Stimulated activated memory B cell treated with anti-CD40 and anti-IgM and Interleukin-4, amounts not matched to agents 10 μg/mL and 1 μg/mL and 100 μg/mL, for 72 hours (primary cell): ENCODE measurements at places on chromosomes 1 and 21.

GRCh38 chr1:208300084-208300770 lies 56.0 kb upstream of the PLXNA2 start:
- ATAC-seq = no peak

DNA sequence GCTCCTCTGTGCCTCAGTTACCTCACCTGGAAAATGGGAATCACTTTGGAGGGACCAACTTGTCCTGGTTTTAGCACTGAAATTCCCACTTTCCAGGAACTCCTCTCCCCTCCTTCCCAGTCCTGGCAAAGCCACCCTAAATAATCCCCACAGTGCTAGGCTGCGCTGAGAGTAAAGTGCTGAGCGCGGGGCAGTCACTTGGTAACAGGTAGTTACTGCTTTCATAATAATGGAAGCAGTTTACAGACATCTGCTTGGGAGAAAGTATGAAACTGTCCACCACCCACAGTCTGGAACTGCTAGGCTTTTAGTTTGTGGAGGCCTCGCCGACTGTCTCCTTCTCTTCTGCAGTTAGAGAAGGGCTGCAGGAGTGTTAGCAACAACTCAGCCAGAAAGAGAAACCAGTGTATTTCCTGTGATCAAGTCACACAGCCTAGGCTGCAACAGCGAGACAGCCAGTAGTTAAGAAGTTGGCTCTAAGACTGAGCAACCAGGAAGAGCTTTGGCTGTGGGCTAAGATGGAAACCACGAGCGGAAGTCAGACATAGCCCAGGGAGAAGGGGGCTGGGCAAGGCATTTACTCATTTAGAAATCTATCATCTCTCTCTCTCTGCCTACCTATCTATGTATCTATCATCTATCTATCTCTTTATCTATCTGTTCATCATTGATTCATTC lies 30.8 kb upstream of the ABCG1 start:
- ATAC-seq = peak; percentile 98

GRCh38 chr1:61699911-61700851 lies 24.8 kb downstream of the TM2D1 start:
- ATAC-seq = no peak

- peak; percentile 74 for ATAC-seq
Observed at GRCh38 chr1:45545019-45545493, 5.6 kb upstream of the AKR1A1 start.

- no peak for ATAC-seq
Observed at GRCh38 chr1:193658081-193658480, 471.7 kb upstream of the B3GALT2 start.

- no peak for ATAC-seq
Observed at GRCh38 chr21:32278103-32278502, 746 bp downstream of the MIS18A start.

- no peak for ATAC-seq
Observed at GRCh38 chr1:6534248-6534822, 20.0 kb downstream of the NOL9 start.

DNA sequence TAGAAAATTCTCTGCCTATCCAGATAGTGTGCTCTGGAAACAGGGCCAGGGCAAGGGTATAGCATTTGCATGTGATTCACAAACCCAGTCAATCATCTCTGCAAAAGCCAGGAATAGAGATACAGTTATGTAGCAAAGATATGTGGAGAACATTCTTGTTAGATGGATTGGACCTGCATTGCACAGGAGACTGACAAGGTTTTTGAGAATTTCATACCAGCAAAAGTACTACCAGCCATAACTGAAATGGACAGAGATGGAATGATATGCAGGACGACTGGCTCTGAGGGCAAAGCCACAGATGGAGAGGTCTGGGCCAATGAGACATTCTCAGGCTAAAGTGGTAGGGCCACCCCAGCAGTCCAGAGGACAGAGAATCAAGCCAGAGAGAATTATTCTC lies 24.7 kb downstream of the SCMH1 start:
- ATAC-seq = no peak

DNA sequence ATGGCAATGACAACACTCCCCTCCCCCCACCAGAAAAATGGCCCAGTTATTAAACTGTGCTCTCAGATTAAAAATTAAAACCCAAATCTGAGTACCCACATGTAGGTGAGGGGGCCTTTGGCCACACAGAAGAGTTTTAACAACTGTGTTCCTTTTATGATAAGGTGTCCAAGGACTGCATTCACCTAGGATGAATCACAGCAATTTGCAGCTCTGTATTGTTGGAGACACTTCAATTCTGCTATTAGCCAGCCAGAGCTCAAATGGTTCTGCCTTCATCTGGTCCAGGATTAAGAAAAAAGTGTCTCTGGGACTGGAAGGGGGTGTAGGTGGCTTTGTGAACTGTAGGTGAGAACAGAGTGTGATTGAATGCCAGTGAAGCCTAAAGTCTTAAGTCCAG lies 43.3 kb upstream of the DIRAS3 start:
- ATAC-seq = no peak

GRCh38 chr1:169308313-169309039 lies 59.1 kb downstream of the NME7 start:
- ATAC-seq = no peak

GRCh38 chr21:30329203-30329875 lies 8.2 kb downstream of the KRTAP27-1 start:
- ATAC-seq = no peak

DNA sequence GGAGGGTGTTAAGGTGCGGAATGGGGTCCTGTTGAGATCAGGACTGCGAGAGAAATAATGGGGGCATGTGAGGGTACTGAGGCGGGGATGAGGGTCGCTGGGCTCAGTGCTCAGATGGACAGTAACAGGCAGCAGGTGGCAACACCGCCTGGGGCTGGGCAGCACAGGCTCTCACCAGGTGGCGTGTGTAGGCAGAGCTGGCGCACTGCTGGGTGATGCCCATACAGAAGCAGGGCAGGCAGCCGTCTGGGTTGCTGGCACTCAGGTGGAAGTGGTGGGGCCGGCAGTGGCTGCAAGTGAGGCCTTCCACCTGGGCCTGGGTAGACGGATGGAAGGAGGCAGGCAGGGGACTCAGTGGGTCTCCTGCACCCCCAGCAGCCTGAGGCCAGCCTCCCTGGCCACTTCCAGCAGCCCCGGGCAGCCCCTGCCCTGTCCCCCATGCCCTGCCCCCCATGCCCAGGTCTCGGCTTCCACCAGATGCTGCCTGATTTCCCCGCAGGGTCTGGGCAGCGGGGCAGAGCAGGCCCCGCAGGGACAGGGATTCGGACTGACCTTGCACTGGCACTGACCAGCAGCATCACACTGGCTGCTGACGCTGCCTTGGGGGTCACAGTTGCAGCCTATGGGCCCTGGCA lies 60.5 kb downstream of the LDLRAD2 start:
- ATAC-seq = no peak

DNA sequence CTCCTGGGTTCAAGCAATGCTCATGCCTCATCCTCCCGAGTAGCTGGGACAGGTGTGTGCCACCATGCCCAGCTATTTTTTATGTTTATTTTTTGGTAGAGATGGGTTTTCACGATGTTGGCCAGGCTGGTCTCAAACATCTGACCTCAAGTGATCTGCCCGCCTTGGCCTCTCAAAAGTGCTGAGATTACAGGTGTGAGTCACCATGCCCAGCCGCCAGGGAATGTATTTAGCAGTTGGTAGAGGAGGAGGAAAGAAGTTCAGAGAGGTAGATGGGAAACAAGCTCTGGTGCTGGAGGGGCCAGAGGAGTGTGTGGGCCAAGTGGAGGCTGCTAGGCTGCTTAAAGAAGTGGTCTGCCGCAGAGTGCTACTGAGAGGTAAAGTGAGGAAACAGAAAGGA lies 6.0 kb downstream of the DOP1B start:
- no peak for ATAC-seq

DNA sequence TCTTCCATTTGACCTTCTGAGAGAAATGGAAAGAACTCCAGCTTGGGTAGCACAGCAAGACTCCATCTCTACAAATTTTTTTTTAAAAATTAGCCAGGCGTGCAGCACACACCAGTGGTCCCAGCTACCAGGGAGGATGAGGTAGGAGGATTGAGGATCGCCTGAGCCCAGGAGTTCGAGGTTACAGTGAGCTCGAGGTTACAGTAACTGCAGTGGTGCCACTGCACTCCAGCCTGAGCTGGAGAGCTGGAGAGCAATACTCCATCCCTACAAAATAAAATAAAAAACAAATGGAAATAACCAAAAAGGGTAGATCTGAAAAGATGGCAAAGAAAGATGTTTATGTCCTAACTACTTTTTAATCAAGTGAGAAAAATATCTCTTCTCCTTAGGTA lies 14.5 kb downstream of the POGZ start:
- ATAC-seq = no peak

DNA sequence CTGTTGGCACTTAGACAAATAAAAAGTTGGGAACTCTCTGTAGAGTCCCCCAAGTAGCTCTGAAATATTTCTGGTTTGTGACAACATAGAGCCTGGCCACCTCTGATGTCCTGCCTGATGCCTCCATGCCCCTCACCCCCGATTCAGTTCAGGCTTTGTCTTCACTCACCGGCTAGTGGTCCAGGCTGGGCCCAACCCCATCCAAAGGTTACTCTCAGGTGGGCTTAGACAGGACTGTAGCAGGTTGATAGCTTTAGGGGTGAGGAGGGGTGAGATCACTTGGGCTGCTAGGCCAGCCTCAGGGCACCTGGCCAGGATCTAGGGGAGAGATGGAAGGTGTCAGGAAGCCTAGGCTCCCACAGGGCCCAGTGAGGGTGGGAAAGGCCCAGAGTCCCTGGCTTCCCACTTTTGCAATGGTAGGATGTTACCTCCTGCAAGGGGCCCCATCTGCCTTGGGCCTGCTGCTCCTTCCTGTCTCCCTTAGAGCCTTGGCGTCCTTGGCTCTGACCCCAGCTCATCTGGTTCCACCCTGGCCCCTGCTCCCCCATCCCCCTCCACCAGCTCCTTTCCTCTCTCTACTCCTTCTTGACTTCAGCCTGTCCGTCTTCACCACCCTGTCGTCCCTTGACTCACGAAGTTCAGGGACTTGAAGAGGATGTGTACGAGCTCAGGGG lies 6.7 kb downstream of the EPS8L3 start:
- ATAC-seq = no peak

- ATAC-seq = peak; percentile 91
Observed at GRCh38 chr1:235923466-235924021, 56.8 kb upstream of the LYST start.

- no peak for ATAC-seq
Observed at GRCh38 chr1:228016653-228017355, 10.0 kb downstream of the WNT3A start.

DNA sequence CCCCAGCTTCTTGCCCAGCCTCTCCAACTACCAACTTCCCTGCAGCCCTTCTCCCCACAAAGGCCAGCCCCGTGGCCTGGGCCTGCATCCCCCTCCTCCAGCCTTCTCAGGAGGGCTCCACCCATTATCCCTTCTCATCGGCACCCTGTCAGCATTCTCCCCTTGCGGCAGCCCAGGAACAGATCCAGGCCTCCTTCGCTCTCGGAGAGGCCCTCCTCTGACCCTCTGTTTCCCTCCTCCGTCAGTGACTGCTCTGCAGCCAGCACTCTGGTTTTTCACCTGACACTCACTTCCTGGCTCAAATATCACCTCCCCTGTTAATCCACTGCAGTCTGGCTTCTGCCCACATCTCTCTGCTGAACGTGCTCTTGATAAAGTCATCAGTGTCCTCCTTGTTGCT lies 17.5 kb downstream of the ADGRB2 start:
- no peak for ATAC-seq

GRCh38 chr21:38853421-38853919 lies 47.7 kb downstream of the ETS2 start:
- peak; percentile 84 for ATAC-seq

- ATAC-seq = no peak
Observed at GRCh38 chr1:168497376-168497950, 46.3 kb downstream of the XCL2 start.

DNA sequence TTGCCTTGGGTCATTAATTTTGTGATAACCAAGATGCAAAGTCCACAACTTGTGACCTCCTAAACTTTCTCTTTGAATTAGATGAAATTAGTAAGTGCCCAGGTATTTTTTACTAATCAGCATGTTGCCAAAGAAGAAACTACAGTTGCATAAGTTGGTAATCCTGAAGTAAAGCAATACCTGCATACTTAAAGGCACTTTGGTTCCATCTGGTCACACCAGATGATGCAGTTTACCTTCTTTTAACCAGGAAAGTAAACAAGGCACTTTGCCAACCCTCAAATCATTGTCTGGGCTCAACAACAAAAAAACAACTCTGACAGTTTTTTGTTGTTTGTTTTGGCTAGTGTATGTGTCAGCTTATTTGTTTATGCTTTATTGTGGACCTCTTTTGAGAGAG lies 55.5 kb upstream of the DYNLT5 start:
- no peak for ATAC-seq

- ATAC-seq = no peak
Observed at GRCh38 chr1:33098371-33098770, 17.4 kb downstream of the AZIN2 start.

- no peak for ATAC-seq
Observed at GRCh38 chr1:199690496-199690895, 337.0 kb upstream of the NR5A2 start.

DNA sequence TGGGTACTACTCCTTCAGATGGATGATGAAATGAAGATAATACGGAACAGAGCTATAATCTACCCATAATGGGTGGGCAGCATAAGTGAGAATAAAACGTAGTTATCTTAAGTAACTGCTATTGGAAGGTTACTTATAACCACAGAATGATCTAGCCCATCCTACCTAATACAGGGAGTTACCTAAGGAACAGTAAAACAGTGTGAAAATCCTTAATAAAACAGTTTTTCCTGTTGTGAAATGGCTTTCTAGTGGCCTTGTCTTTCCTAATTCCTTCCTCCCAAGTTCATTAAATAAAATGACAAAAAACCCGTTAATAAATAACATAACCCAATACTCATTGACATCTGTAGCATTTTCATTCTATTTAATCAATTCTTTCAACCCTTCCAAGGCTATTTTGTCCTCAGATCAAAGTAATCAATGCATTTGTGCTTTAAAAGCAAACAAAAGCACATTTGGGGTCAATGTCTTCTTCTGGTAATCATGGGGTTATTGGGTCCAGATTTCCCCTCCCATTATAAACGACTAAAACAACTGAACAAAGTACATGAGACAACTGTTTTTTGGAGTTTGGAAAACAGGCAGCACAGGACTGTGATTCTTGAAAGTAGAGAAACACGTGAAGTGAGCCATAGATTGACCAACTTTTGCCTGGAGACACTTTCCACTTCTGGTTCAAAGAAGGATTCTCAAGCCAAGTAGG lies 42.0 kb downstream of the PAPPA2 start:
- ATAC-seq = no peak

- ATAC-seq = no peak
Observed at GRCh38 chr1:90973897-90974798, 47.7 kb downstream of the ZNF644 start.

GRCh38 chr1:11650331-11650991 lies 3.8 kb downstream of the FBXO2 start:
- peak; percentile 73 for ATAC-seq
